ENCODE measurements at places on chromosomes 11 and 22. TPM values are rescaled to one million over a fixed set of nuclear protein-coding genes. Genes with fewer than 3 reads are reported as not detected.
A peak's percentile ranks its signal among the peaks of the same experiment; 100 is the strongest.

GRCh38 chr11:130388607-130389205 lies 39.7 kb downstream of the ADAMTS8 start:
- no peaks in the 10 kb centered on the region for H3K36me3 ChIP-seq
- peak overlapping the region; percentile 37 for H3K4me3 ChIP-seq
- peak; percentile 7 for DNase-seq
- no peak overlapping the region for H3K27ac ChIP-seq
- H3K4me1 ChIP-seq: peaks cover 17% of the 10 kb centered on the region
- no peaks in the 10 kb centered on the region for H3K27me3 ChIP-seq

- H3K4me3 ChIP-seq: no peak overlapping the region
- H3K27ac ChIP-seq: no peak overlapping the region
- DNase-seq: no peak
- no peaks in the 10 kb centered on the region for H3K27me3 ChIP-seq
- H3K36me3 ChIP-seq: no peaks in the 10 kb centered on the region
These were observed 25.6 kb downstream of the HEPHL1 start for GRCh38 chr11:94046796-94047195.

DNA sequence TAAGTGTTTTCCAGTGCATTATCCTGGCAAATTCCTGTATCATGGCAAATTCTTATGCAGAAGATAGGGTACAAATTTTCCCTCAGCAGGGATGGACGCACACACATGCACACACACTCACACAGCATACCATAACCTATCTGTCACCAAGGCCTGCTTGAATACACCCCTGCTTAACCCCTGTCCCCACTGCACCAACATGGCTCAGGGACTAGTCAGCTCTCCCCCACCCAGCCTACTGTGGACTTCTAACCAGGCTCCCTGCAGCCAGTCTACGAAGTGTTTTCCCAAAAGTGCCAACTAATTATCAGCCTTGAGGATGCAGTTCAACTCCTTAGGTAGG lies 63.1 kb downstream of the RAB30 start:
- DNase-seq: no peak
- no peaks in the 10 kb centered on the region for H3K27me3 ChIP-seq
- H3K27ac ChIP-seq: no peak overlapping the region
- H3K4me1 ChIP-seq: peaks cover 6% of the 10 kb centered on the region
- no peaks in the 10 kb centered on the region for H3K36me3 ChIP-seq

GRCh38 chr11:130544266-130544665 lies 95.8 kb downstream of the ADAMTS15 start:
- no peak overlapping the region for H3K4me3 ChIP-seq
- DNase-seq: no peak
- H3K4me1 ChIP-seq: no peaks in the 10 kb centered on the region
- no peak overlapping the region for H3K27ac ChIP-seq

GRCh38 chr22:43217285-43218030 lies 30.5 kb upstream of the TTLL12 start:
- no peak overlapping the region for H3K4me3 ChIP-seq
- no peaks in the 10 kb centered on the region for H3K36me3 ChIP-seq
- DNase-seq: no peak
- no peaks in the 10 kb centered on the region for H3K27me3 ChIP-seq

ZNF408 gene
- 5.7 TPM for polyA plus RNA-seq

GRCh38 chr11:64327993-64328392 lies 10.1 kb downstream of the PRDX5 start:
- no peak overlapping the region for H3K4me3 ChIP-seq
- DNase-seq: no peak
- H3K4me1 ChIP-seq: peaks cover 12% of the 10 kb centered on the region
- no peaks in the 10 kb centered on the region for H3K36me3 ChIP-seq
- no peaks in the 10 kb centered on the region for H3K27me3 ChIP-seq
- no peak overlapping the region for H3K27ac ChIP-seq

AGBL2 gene
- polyA plus RNA-seq: 1.6 TPM

MIOX gene
- polyA plus RNA-seq: not detected

DNA sequence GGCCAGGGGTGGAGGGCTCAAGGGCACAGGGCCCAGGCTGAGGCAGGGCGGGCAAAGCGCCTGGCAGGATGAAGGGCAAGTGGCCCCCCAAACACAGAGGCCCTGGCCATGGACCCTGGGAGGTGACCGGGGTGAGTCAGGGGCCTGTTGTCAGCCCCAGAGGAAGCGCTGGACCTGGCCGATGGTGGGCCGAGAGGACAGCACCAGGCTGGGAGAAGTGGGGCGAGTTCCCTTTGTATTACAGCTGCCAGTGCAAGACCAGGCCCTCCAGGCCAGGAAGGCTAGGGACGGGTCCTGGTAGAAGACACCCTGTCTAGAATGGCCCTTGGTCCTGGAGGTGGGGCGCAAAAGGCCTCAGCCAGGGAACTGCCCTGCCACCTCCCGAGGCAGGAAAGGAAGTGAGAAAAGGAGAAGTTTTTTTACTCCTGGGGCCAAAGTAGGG lies 12.8 kb downstream of the CXCR5 start:
- no peaks in the 10 kb centered on the region for H3K27me3 ChIP-seq
- no peak for DNase-seq
- H3K27ac ChIP-seq: peak overlapping the region; percentile 60
- H3K36me3 ChIP-seq: peaks cover 44% of the 10 kb centered on the region
- H3K4me1 ChIP-seq: peaks cover 72% of the 10 kb centered on the region

GRCh38 chr11:70607561-70607960 lies 209.2 kb downstream of the CTTN start:
- no peak overlapping the region for H3K4me3 ChIP-seq
- no peaks in the 10 kb centered on the region for H3K27me3 ChIP-seq
- no peak for DNase-seq
- H3K4me1 ChIP-seq: no peaks in the 10 kb centered on the region

C22orf15 gene
- 0.34 TPM for polyA plus RNA-seq

DNA sequence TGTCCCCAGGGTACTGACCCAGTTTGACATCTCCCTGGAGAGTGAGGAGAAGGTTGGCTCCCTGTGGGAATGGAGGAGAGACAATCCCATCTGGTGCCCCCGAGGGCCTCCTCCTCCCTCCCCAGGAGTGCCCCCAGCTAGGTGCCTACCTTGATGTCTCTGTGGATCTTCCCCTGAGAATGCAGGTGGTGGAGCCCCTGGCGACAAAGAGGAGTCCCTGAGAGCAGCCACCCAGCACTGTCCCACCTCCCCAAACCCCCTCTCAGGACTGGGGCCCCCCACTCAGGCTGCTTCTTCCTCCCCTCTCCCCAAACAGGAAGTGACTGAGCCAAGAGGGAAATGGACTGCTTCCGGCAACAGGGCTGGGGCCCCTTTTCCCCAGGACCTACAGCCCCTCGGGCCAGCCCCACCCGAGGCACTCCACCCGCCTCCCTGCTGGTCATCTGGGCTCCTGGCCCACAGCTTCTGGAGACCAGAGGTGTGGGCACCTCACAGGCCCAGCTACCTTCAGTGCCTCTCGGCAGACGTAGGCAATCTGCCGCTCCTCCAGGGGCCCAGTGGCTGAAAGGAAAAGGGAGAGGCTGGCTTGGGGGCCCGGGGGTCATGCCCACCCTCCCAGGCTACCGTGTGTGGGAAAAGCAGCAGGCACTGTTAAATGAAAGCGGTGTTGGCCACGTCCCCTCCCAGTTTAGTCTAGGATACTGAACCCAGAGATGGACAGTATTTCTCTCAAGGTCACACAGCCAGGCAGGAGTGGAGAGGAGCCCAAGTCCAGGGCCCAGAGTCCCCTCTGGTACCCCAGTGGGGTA lies 1.2 kb downstream of the MAP4K2 start:
- H3K27me3 ChIP-seq: no peaks in the 10 kb centered on the region
- no peak for DNase-seq
- no peak overlapping the region for H3K4me3 ChIP-seq
- peaks cover 31% of the 10 kb centered on the region for H3K36me3 ChIP-seq
- H3K27ac ChIP-seq: peak overlapping the region; percentile 79

GRCh38 chr11:20022363-20023081 lies 137.8 kb downstream of the DBX1 start:
- no peak for DNase-seq
- no peaks in the 10 kb centered on the region for H3K36me3 ChIP-seq
- H3K27ac ChIP-seq: no peak overlapping the region
- no peak overlapping the region for H3K4me3 ChIP-seq
- H3K4me1 ChIP-seq: no peaks in the 10 kb centered on the region
- H3K27me3 ChIP-seq: no peaks in the 10 kb centered on the region

GRCh38 chr11:67373648-67374570 lies 511 bp upstream of the CLCF1 start:
- H3K4me1 ChIP-seq: peaks cover 55% of the 10 kb centered on the region
- peak; percentile 83 for DNase-seq
- no peaks in the 10 kb centered on the region for H3K27me3 ChIP-seq
- peak overlapping the region; percentile 63 for H3K4me3 ChIP-seq
- H3K27ac ChIP-seq: peak overlapping the region; percentile 75

DNA sequence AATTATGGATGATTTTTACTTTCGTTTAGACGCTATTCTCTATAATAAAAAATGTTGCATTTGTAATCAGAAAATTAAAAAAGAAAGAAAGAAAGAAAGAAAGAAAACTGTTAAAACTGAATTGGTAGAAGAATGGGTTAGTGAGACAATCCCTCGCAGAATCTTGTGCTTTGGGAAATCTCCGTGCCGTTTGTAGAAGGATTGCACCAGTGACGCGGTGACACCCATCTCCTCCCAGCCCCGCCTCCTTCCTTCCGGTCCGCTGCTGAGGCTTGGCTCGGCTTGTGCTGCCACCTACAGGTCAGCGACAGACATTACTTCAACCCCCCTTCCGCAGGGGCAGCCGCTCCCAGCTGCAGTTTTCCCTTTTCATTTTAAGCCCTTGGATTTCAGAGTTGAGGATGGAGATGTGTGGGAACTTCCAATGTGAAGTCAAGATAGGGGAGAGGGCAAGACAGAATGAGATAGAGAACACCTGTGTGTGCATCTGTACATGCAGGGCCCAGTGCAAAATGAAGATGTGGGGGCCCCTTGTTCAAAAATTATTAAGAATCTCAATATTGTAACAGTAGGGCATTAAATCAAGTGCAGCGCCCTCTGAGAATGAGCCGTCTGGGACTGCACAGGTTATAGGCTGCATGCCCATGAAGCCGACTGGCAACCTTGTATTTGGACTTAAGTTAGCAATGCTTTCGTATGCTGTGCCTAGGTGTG lies 41.1 kb downstream of the TST start:
- H3K4me3 ChIP-seq: peak overlapping the region; percentile 67
- no peaks in the 10 kb centered on the region for H3K36me3 ChIP-seq
- H3K27ac ChIP-seq: peak overlapping the region; percentile 59
- peak; percentile 86 for DNase-seq

DNA sequence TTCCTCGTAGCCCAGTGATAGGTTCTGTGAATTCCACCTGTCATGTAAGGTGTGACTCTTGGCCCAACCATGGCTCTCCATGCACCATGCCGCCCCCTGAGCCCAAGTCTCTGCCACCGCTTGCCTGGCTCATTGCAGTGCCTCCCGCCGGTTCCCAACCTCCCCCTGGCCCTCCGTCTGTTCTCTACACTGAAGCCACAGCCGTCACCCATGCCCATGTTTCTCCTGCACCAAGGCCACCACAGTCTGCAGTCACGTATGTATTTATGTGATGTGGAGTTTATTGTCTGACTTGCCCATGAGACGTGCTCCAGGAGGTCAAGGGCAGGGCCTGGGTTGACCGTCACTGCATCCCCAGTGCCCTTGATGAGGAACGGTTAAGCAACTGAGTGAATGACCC lies 35.9 kb downstream of the PKNOX2 start:
- H3K27ac ChIP-seq: no peak overlapping the region
- DNase-seq: no peak
- no peaks in the 10 kb centered on the region for H3K4me1 ChIP-seq
- H3K27me3 ChIP-seq: no peaks in the 10 kb centered on the region

- peaks cover 99% of the 10 kb centered on the region for H3K4me1 ChIP-seq
- H3K27ac ChIP-seq: peak overlapping the region; percentile 70
- H3K4me3 ChIP-seq: peak overlapping the region; percentile 26
- DNase-seq: peak; percentile 62
- H3K27me3 ChIP-seq: no peaks in the 10 kb centered on the region
These were observed 2.2 kb upstream of the APOBEC3H start for GRCh38 chr22:39094717-39095389.

DNA sequence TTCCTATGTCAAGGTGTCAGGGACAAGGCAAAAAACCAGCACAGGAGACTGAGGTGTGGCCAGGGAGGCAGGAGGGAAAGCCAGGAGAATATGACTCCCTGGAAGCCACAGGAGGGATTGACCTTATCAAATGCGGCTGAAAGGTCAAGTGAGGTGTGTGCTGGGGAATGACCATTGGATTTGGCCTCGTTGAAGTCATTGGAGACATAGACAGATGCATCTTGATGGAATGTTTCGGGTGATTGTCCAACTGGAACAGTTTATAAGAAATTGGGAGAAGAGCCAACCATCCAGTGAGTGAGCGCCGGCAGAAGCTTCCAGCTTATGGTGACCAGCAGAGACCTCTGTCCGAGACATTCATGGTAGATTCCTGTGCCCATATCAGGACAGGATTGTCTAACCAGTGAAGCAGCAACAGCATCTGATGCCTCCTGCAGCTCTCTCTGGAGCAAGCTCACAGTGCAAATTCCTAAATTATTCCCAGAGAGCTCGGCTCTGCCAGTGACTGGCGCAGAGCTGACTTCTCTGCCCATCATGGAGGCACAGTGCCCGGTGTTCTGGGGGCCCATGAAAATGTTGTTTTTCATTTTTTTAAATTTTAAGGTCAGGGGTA lies 95.4 kb downstream of the MYO18B start:
- no peaks in the 10 kb centered on the region for H3K4me1 ChIP-seq
- no peak overlapping the region for H3K4me3 ChIP-seq
- H3K36me3 ChIP-seq: no peaks in the 10 kb centered on the region
- H3K27me3 ChIP-seq: no peaks in the 10 kb centered on the region
- H3K27ac ChIP-seq: no peak overlapping the region

IL18 gene
- polyA plus RNA-seq: not detected

GRCh38 chr11:63227521-63228107 lies 15.8 kb downstream of the SLC22A25 start:
- no peak overlapping the region for H3K4me3 ChIP-seq
- no peak overlapping the region for H3K27ac ChIP-seq
- H3K4me1 ChIP-seq: no peaks in the 10 kb centered on the region
- no peak for DNase-seq
- H3K27me3 ChIP-seq: no peaks in the 10 kb centered on the region

CUL5 gene
- polyA plus RNA-seq: 27.4 TPM

DNA sequence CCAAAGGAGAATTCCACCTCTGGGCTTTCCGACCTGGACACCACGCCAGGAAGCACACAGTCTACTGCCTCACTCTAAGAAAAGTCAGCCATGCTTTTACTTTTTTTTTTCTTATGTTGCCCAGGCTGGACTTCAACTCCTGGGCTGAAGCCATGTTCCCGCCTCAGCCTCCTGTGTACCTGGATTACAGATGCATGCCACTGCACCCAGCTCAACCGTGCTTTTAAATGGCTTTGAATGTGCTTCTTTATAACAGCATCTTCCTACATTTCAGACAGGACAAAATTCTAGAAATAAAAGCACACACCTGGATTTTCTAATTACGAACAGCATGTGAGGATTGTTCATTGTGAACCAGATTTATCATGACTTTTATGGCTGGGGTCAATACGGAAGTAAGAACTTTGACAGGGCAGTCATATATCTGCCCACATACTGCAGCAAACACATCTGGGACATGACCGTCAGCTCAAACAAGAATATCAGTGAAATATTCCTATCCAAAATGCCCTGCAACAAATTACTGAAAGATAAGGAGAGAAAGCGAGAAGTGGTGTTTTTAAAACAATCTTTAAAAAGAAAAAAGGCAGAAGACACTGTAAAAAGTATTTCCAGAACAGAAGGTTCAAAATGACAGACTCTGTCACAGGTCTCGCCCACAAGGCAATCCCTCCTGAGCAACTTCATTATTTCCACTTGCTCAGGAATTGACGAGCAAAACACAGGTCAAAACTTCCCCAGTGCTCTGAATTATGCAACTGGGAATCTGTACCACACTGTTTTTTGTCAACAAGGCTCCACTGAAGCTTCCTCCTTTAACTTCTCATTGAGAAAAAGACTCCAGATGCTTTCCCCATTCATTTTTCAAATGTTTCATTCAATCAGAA lies 42.1 kb downstream of the PACSIN2 start:
- H3K27me3 ChIP-seq: no peaks in the 10 kb centered on the region
- H3K27ac ChIP-seq: no peak overlapping the region
- no peak for DNase-seq

P2RY2 gene
- polyA plus RNA-seq: not detected

TYMP gene
- polyA plus RNA-seq: 22.0 TPM

Data from CD4-positive, alpha-beta memory T cell (primary cell).